ENCODE measurements at places on chromosomes 7 and 10. TPM values are rescaled to one million over a fixed set of nuclear protein-coding genes. Genes with fewer than 3 reads are reported as not detected.
A peak's percentile ranks its signal among the peaks of the same experiment; 100 is the strongest.

Gene SYT15
- total RNA-seq = 14.5 TPM

Gene C10orf95
- total RNA-seq = not detected

Gene GALNT17
- 24.2 TPM for total RNA-seq

Gene SLC18A2
- not detected for total RNA-seq

Gene STEAP2
- total RNA-seq = not detected

DNA sequence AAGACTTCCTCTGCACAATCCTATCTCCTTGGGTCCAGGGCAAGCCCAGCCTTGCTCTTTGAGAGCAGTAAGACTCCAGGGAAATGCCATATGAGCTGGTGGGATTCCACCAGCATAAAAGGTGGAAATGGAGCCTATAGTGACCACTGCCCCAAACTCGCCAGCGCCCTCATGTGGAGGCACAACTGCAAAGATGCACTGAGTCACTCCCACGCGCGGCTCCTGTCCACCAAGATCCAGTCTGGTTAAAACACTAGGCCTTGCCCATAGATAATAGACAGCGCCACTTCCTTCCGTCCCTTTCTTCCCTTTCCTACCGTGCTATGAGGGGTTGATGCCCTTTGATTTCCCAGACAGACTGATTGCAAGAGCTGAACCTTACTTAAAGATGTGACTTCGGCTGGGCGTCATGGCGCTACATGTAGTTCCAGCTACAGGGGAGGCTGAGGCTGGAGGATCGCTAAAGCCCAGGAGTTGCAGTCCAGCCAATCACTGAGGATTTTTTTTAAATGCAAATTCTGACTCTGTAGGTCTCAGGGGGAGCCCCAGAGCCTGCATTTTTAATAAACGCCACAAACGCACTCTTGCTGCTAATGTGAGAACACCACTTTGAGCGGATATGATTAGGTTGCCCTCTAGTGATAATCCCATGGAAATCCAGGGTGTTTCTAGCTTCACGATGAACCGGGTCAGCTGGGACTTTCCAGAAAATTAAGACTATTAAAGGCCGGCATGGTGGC, 136.5 kb downstream of the EPC1 start:
- H3K4me1 ChIP-seq = peaks cover 4% of the 10 kb centered on the region
- H3K4me3 ChIP-seq = no peak overlapping the region
- H3K27me3 ChIP-seq = no peaks in the 10 kb centered on the region
- H3K27ac ChIP-seq = no peak overlapping the region
- DNase-seq = no peak

- H3K36me3 ChIP-seq = no peaks in the 10 kb centered on the region
- H3K4me1 ChIP-seq = no peaks in the 10 kb centered on the region
- no peak overlapping the region for H3K4me3 ChIP-seq
- no peak overlapping the region for H3K27ac ChIP-seq
- DNase-seq = no peak
Observed at GRCh38 chr10:50231515-50232260, 19.6 kb downstream of the ASAH2 start.

DNA sequence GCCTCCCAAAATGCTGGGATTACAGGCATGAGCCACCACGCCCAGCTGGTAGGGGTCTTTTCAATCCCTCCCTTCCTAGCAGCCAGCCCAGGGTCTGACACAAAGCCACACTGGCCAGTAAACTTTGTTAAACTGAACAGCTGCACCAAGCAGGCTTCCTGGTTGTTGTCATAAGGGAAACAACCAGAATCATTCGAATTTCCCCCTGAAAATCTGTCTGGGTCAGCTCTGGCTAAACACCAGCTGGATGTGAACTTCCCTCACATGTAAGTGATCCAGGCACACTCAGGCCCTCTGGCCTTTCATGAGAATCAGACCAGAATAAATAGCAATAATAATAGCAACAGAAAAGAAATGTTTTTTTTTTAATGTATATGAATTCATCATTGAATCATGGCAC, 7.4 kb downstream of the IMPDH1 start:
- H3K27me3 ChIP-seq = no peaks in the 10 kb centered on the region
- DNase-seq = no peak
- H3K4me1 ChIP-seq = peaks cover 32% of the 10 kb centered on the region
- H3K27ac ChIP-seq = no peak overlapping the region
- H3K36me3 ChIP-seq = peaks cover 25% of the 10 kb centered on the region

DNA sequence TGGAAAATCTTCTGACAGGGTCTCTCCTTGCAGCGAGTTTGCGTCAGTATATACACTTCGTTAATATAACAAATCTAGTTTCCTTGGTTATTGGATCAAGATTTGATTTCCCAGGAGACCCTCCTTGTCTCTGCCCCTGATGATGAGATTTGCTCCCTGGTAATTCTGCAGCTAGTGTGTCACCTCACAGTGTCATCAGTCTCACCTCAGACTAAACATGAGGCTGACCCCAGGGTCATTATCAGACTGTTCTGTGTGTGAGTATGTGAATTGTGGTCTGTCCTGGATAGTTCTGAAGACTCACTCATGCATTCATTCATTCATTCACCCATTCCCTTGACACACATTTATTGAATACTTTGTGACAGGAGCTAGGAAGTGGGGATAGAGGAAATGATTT, 138.4 kb upstream of the CTTNBP2 start:
- no peaks in the 10 kb centered on the region for H3K36me3 ChIP-seq
- DNase-seq = no peak
- no peaks in the 10 kb centered on the region for H3K27me3 ChIP-seq
- peaks cover 8% of the 10 kb centered on the region for H3K4me1 ChIP-seq

DNA sequence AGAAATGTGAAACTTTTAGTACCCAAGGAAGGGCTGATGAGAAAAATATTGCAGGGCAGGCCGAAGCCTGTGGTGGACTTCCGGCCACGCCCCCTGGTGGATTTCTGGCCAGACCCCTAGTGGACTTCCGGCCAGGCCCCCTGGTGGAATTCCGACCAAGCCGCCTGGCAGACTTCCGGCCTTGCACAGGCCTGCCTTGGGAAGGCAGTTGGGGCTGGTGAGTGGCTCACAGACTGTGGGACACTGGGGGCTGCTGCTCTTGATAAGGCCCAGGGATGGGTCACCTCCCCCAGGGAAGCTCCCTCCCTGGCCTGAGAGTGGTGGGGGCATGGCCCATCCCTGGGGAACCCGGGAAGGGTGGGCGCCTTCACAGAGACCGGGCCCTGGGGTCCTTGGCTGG, 116.4 kb upstream of the MKI67 start:
- peaks cover 3% of the 10 kb centered on the region for H3K27me3 ChIP-seq
- no peaks in the 10 kb centered on the region for H3K4me1 ChIP-seq
- no peak overlapping the region for H3K27ac ChIP-seq
- no peak overlapping the region for H3K4me3 ChIP-seq
- H3K36me3 ChIP-seq = no peaks in the 10 kb centered on the region

GRCh38 chr7:98760201-98760651, 109.6 kb downstream of the TMEM130 start:
- H3K27ac ChIP-seq = peak overlapping the region; percentile 27
- peaks cover 13% of the 10 kb centered on the region for H3K4me1 ChIP-seq
- no peak overlapping the region for H3K4me3 ChIP-seq
- peaks cover 27% of the 10 kb centered on the region for H3K27me3 ChIP-seq
- DNase-seq = no peak

- H3K27me3 ChIP-seq = no peaks in the 10 kb centered on the region
- DNase-seq = no peak
- peak overlapping the region; percentile 78 for H3K27ac ChIP-seq
- H3K4me1 ChIP-seq = peaks cover 25% of the 10 kb centered on the region
- no peak overlapping the region for H3K4me3 ChIP-seq
Observed at GRCh38 chr7:92987538-92987937, 130.2 kb downstream of the SAMD9 start.

GRCh38 chr7:134695321-134695860, 48.7 kb downstream of the BPGM start:
- no peak for DNase-seq
- H3K36me3 ChIP-seq = no peaks in the 10 kb centered on the region
- H3K4me1 ChIP-seq = peaks cover 78% of the 10 kb centered on the region
- no peak overlapping the region for H3K4me3 ChIP-seq

DNA sequence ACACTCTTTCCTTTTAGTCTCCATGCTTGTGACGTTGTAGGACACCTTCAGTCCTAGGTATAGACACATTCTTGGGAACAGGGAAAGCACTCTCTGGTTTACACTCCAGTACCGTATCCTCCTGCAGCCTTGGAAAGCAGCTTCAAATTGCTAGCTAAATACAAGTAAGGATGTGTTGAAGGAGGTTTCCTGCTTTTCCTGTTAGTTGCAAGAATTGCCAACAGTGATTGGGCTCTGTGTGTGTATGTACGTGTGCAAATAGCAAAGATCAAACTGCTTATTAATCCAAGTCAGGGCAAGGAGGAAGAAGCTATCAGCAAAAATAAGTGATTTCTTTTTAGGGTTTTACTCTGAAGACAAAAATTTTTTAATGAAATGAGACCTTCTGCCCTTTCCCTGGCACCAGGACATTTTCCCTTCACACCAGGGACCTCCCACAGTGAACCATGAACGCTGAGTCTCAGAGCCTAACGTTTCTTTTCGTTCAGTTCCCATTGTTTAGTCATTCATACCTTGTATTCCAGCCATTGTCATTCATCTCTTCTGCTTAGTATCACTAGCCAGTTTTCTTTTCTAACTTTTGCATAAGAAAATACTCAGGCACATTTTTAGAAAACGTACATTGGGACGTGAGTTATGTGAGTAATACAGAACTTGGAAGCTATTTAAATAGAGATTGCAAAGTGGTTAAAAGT, 36.9 kb upstream of the AUTS2 start:
- no peak for DNase-seq
- H3K4me3 ChIP-seq = no peak overlapping the region
- no peaks in the 10 kb centered on the region for H3K27me3 ChIP-seq
- no peaks in the 10 kb centered on the region for H3K36me3 ChIP-seq

DNA sequence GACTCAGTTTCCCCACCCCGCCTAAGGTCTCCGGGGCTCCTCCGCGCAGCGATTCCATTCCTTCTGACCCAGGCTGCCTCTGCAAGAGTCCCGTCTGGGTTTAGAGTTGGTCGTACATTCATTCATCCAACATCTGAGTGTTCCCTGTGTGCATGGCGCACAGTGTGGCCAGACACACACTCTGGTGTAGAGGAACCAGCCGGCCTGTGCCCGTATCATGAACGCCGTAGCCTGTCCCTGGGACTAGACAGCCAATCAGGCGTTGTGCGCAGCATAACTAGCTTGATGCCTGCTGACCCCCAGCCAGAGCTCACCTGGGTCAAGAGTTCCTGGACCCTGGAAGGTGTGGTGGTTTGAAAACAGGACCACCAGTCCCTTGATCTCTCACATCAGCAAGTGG, 20.9 kb upstream of the PDGFA start:
- H3K36me3 ChIP-seq = no peaks in the 10 kb centered on the region
- H3K27me3 ChIP-seq = no peaks in the 10 kb centered on the region
- H3K4me1 ChIP-seq = peaks cover 41% of the 10 kb centered on the region
- DNase-seq = no peak
- no peak overlapping the region for H3K4me3 ChIP-seq

- H3K27me3 ChIP-seq = no peaks in the 10 kb centered on the region
- H3K4me3 ChIP-seq = no peak overlapping the region
- DNase-seq = no peak
- peaks cover 3% of the 10 kb centered on the region for H3K4me1 ChIP-seq
- no peak overlapping the region for H3K27ac ChIP-seq
- H3K36me3 ChIP-seq = peaks cover 38% of the 10 kb centered on the region
Observed at GRCh38 chr7:98913612-98914011, 35.3 kb downstream of the TRRAP start.

- H3K4me1 ChIP-seq = peaks cover 25% of the 10 kb centered on the region
- H3K4me3 ChIP-seq = no peak overlapping the region
- no peaks in the 10 kb centered on the region for H3K27me3 ChIP-seq
- H3K36me3 ChIP-seq = no peaks in the 10 kb centered on the region
- DNase-seq = no peak
- H3K27ac ChIP-seq = no peak overlapping the region
Observed at GRCh38 chr10:79483948-79484347, 28.4 kb upstream of the EIF5AL1 start.

GRCh38 chr10:50471583-50471975, 152.2 kb downstream of the SGMS1 start:
- no peaks in the 10 kb centered on the region for H3K36me3 ChIP-seq
- no peak for DNase-seq
- H3K4me1 ChIP-seq = peaks cover 27% of the 10 kb centered on the region
- H3K27ac ChIP-seq = no peak overlapping the region
- H3K4me3 ChIP-seq = no peak overlapping the region

DNA sequence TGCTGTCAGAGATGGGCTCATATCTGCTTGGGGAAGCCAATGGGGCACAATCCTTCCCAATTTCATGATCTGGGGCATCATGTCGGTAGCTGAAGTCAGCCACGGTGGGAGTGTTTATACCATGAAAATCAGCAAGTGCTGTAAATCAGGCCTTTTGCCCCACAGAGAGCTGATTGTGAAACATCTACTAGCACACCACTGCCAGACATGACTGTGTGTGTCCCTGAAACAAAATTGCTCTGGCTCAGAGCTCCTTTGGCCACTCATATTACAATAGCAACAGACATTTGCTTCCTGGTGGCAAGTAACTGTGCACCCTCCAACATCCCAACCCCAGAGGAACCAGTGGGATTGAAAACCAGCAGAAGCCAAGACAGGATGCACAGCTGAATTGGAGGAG, 23.7 kb downstream of the GPR26 start:
- no peak for DNase-seq
- no peaks in the 10 kb centered on the region for H3K36me3 ChIP-seq
- no peak overlapping the region for H3K27ac ChIP-seq
- no peaks in the 10 kb centered on the region for H3K4me1 ChIP-seq

DNA sequence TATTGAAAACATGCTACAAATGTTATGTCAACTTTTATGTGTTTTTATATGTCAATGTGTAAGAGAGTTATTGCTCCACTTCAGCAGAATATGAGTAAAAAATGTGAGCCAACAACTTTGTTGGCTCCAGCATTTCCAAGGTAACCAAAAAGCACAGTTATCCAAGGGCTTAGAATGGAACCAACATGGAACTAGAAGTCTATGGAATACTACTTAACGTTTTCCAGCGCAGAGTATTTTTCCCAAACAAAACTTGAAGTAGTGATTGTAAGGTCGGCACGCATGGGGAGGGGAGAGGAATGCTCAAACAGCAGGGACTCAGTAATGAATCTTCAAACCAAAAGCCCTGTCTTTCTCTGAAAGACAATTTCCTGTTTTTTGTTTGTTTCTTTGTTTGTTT, 45.0 kb upstream of the TSPAN13 start:
- H3K36me3 ChIP-seq = peaks cover 16% of the 10 kb centered on the region
- peak overlapping the region; percentile 20 for H3K27ac ChIP-seq
- H3K27me3 ChIP-seq = no peaks in the 10 kb centered on the region
- no peak overlapping the region for H3K4me3 ChIP-seq
- DNase-seq = no peak

DNA sequence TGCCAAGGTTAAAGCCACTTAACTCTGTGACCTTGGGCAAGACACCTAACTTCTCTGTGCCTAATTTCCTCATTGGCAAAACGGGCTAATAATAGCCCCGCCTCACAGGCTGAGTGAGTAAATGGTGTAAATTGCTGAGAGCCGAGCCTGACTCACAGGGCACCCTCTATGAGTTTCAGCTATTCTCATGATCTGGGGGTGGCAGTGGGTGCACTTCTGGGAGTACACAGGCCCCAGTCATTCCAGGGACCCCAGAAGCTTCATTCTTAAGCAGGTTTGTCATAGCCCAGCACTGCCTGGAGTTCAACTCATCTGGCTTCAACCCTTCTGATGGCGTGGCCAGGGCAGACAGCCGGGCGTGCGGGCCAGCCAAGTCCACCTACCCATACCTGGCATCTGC, 137.2 kb downstream of the GRID1 start:
- no peaks in the 10 kb centered on the region for H3K36me3 ChIP-seq
- no peak overlapping the region for H3K27ac ChIP-seq
- H3K4me3 ChIP-seq = no peak overlapping the region
- peaks cover 7% of the 10 kb centered on the region for H3K4me1 ChIP-seq
